ENCODE measurements at places on chromosomes 2 and 18. TPM values are rescaled to one million over a fixed set of nuclear protein-coding genes. Genes with fewer than 3 reads are reported as not detected.

GRCh38 chr2:64202206-64202845 is 58.1 kb upstream of the PELI1 start:
- H3K27ac ChIP-seq, result no peak overlapping the region
- no peaks in the 10 kb centered on the region for H3K36me3 ChIP-seq
- no peaks in the 10 kb centered on the region for H3K27me3 ChIP-seq
- H3K4me1 ChIP-seq, result peaks cover 42% of the 10 kb centered on the region
- DNase-seq, result no peak

GRCh38 chr18:12742453-12742852 is 39.6 kb downstream of the PSMG2 start:
- no peak overlapping the region for H3K27ac ChIP-seq
- no peaks in the 10 kb centered on the region for H3K36me3 ChIP-seq
- no peaks in the 10 kb centered on the region for H3K27me3 ChIP-seq
- no peak for DNase-seq
- no peak overlapping the region for H3K4me3 ChIP-seq
- no peaks in the 10 kb centered on the region for H3K4me1 ChIP-seq

PLEK gene
- total RNA-seq, result 13.2 TPM

GRCh38 chr2:167110345-167110744 is 222.1 kb downstream of the XIRP2 start:
- H3K36me3 ChIP-seq, result no peaks in the 10 kb centered on the region
- H3K4me1 ChIP-seq, result no peaks in the 10 kb centered on the region
- no peak overlapping the region for H3K4me3 ChIP-seq
- DNase-seq, result no peak
- H3K27ac ChIP-seq, result no peak overlapping the region

DNA sequence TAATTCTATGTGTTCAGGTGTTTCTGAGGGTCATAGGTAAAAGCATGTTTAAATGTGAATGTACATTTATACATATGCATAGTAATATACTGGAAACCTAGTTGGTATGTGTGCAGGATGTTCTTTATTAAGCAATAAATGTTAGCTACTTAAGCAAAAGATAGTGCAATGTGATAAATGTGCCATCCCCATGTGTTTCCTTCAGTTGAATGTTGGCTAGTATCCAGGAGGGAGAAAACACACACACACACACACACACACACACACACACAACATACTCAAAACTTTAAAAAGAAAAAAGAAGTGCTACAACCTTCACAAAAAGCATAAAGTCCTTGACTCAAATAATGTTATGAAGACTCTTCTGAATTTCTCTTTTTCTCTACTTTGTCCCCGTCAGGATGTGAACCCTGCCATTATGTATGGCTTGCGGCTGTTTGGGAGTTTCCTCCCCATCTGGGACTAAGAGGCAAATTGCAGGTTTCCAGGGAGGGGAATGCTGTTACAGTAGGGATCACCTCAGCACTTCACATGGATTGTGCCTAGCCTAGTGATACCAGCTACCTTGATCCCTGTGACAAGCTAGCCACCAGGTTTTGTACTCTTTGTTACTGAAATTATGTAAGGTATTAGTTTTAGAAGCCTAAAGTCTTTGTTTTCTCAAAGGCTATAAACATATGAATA is 82.6 kb downstream of the IKZF2 start:
- H3K4me1 ChIP-seq, result peaks cover 6% of the 10 kb centered on the region
- no peak for DNase-seq
- no peaks in the 10 kb centered on the region for H3K36me3 ChIP-seq

GRCh38 chr2:8252997-8253694 is 428.7 kb upstream of the ID2 start:
- no peak for DNase-seq
- no peak overlapping the region for H3K4me3 ChIP-seq
- H3K4me1 ChIP-seq, result peaks cover 6% of the 10 kb centered on the region
- no peak overlapping the region for H3K27ac ChIP-seq
- no peaks in the 10 kb centered on the region for H3K27me3 ChIP-seq

C2orf80 gene
- not detected for total RNA-seq

All from stomach (tissue), 19 donors.